ENCODE measurements at places on chromosomes 2 and 18.

DNA sequence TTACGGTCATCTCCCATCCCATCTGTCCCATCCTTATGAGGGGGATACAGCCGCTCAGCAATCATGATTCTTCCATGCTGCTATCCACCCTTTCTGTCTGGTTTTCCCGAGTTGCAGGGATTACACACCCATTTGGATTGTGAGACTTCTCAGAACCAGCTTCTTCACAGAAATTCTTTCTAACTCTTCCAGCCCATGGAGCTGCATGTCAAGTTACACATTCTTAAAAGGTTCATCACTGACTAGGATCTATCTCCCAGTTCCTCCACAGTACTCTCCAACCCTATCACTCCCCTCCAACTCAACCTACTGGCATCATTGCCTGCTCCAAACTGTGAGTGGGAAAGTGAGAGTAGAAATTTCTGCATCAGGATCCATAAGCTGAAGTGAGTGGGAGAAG lies 558.2 kb upstream of the TNP1 start:
- DNase-seq = no peak

DNA sequence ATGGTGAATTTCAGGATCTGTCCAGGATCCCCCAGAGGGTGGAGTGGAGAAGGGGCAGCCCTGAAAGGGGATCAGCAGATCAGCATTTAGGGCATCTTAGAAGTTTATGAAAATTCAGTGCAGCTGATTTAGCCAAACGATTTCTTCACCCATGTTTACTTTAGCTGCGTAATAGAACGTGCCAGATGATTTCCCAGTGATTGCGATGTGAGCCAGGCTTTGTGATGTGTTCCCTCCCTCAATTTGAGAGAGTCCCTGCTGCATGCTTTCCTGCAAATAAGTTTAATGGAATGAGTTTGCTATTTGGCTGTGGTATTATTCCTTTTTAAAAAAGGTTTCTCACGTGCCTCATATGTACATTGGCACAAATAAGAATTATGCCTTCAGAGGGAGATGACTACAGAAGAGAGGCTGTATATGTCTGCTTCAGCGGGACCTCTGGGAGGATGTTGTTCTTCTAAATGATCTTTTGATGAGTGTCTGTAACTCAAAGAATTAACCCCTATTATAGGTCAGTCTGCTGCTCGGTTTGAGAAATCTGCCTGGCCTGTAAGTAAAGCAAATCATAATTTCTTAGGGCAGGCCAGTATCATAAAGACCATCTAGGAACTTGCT lies 111.9 kb downstream of the MRO start:
- DNase-seq = no peak

DNA sequence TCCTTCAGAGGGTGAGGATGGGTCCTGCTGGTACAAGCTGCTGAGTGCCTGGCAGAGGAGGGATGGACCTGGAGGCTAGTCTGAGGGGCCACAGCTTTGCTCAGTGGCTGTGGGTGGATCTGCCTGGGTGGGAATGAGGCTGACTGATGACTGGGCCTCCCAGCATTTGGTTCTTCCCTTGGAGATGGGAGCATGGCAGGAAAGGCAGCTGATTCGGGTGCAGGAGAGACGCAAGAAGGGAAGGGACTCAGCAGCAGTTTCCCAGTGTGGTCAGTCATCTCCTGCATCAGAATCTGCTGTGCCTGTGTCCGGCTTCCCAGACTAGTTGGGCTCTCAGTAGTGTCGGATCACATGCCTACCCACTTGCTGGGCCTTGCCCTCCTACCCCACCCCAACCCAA lies 7.3 kb downstream of the WIPF1 start:
- DNase-seq = no peak

GRCh38 chr18:36274083-36274715 lies 23.3 kb upstream of the FHOD3 start:
- DNase-seq = no peak

DNA sequence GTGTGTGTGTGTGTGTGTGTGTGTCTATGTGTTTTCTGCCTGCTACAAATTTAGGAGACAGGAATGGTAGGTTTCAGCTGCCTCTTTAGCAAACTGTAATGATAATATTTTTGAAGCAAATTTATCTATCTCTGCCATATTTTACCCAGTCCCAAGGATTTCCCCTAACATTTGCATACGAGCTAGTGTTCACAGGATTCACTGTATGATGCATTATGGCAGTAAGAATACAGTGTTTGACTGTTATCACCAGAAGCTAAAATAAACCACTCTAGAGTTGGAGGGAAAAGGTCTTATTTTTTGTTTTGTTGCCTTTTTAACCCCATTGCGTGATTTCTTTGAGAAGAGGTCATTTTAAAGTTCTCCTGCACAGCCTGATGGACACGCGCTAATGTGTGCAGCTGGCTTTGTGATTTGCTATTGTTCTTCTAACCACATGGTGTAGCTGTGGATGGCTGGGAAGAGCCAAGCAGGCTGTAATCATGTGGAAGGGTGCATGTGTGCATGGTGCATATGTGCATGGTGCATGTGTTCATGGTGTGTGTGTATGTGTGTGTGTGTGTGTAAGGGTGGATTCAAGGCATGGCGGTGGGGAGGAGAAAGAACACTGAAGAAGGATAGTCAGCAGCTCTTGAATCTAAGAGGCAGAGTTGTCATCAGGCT lies 62.4 kb downstream of the PLB1 start:
- no peak for DNase-seq

DNA sequence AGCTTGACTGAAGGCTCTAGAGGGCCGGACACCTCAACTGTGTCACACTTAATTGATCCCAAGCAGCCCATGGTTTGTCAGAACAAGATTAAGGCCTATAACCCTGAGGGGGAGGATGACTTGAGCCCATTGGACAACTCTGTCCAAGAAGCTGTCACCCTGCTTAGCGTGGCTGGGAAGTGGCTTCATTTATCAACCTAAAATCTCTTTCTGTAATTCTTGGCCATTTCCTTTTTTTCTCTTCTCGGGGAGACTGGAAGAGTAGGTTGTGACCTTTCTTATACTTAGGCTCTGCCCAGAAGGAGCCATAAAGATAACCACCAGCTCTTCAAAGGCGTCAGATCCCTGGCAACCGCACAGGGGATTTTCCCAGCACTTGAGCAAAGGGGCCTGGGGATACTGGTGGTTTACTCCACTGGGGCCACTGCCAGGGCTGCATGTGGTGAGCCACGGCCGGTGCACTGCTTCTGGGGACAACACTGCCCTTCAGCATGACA lies 265.5 kb downstream of the CYRIA start:
- DNase-seq = no peak

DNA sequence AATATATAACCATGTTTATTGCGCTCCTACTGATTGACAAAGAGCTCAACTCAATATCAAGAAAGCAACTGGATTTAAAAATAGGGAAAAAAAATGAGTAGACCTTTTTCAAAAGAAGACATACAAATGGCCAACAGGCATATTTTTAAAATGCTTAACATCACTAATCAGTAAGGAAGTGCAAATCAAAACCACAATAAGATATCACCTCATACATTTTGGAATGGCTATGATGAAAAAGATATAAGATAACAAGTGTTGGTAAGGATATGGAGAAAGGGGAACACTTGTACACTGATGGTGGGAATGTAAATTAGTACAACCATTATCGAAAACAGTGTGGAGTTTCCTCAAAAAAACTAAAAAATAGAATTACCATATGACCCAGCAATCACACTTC lies 5.6 kb upstream of the GALNT5 start:
- DNase-seq = no peak

GRCh38 chr2:100779908-100780202 lies 40.1 kb upstream of the NPAS2 start:
- no peak for DNase-seq

DNA sequence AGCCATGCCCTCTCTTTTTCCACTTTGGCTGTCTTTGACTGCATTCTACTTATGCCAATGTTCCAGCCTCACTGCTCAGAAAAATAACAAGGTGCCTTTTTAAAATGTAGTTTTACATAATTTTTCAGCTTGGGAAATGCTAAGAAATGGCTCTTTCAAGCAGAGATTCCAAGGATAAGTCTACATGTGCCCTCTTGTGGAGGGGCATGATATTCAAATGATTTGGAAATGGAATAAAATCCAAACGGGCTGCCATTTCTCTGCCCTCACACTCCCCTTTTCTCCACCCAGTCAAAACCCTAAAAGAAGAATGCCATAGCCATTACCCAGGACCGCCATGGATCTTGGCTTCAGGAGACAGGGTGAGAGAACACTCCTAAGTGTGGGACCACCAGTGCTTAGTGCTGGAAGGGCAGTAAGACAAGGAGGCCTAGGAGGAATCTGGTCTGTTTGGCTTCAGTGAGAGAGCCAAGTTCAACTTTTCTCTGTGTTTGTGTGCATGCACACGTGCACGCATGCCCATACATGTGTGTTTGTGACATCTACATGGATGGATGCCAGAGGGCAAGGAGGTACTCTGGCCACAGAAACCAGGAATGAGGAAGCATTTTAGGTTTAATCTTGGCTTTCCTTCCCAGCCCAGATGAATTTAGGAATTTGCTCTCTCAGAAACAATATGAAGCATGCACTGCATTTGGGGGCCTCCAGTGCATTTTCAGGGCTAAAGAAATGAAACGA lies 174.0 kb upstream of the SLC14A2 start:
- DNase-seq = no peak

GRCh38 chr2:27099334-27099955 lies 12.9 kb downstream of the KHK start:
- DNase-seq = no peak

DNA sequence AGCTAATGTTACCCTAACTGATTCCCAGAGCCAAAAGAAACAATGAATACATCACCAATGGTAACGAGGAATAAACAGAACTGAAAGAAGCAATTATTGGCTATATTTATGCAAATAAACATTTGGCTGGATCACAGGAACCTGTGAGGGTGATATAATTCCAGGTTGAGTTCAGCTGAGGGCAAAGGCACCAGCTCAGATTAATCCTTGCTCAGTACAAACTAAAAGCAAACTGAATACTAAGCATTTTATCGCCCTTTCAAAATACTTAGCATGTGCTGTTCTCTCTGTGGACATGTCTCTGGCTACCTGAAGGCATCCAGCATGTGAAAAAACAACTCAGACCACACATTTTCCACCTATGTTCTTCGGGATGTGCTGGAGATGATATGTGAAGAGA lies 791.7 kb downstream of the METTL4 start:
- no peak for DNase-seq

DNA sequence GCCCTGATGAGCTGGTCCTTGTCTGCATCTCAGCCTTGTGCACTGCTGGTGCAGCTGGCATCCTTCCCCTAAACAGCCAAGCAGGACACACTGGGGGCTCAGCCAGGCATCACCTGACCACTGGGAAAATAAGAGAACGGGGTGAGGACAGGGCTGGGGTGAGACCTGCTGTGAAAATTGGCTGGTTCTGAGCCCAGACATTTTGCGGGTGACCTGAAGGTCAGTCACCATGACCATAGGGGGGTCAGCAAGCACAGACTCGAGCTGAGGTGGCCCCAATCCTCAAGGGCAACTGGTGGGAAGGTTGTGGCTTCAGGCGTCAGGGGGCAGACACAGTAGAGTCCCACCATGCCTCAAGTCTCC lies 144.9 kb upstream of the TWIST2 start:
- no peak for DNase-seq

- no peak for DNase-seq
Observed at GRCh38 chr18:54240629-54241107, 16.2 kb upstream of the MBD2 start.

DNA sequence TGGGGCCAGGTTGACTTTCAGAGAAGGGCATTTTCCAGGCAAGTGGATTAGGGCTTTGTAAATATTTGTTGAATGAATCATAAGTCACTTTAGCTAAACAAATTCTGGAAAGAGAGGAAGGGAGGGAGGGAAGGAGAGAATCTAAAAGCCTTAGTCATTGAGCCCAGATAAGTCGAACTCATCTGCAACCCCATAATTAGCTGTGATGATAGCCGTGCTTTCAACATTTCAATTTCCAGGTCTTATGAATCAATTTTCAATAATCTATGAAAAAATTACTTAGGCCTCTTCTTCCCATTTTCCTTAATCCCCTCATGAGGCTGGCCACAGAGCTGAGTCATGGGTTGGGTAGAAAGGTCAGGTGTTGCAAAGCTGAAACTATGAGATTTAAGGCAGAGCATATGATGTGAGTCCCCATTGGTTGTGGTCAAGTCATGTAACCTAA lies 111.9 kb upstream of the MAPRE2 start:
- DNase-seq = no peak

GRCh38 chr2:236852977-236853374 lies 232.7 kb upstream of the COPS8 start:
- DNase-seq = no peak

- no peak for DNase-seq
Observed at GRCh38 chr18:74534981-74535649, 815 bp downstream of the CNDP1 start.

GRCh38 chr2:65622951-65623535 lies 190.6 kb upstream of the SPRED2 start:
- no peak for DNase-seq

- DNase-seq = no peak
Observed at GRCh38 chr2:12320027-12320734, 396.6 kb upstream of the TRIB2 start.

GRCh38 chr2:200216310-200216709 lies 90.2 kb upstream of the SPATS2L start:
- no peak for DNase-seq

DNA sequence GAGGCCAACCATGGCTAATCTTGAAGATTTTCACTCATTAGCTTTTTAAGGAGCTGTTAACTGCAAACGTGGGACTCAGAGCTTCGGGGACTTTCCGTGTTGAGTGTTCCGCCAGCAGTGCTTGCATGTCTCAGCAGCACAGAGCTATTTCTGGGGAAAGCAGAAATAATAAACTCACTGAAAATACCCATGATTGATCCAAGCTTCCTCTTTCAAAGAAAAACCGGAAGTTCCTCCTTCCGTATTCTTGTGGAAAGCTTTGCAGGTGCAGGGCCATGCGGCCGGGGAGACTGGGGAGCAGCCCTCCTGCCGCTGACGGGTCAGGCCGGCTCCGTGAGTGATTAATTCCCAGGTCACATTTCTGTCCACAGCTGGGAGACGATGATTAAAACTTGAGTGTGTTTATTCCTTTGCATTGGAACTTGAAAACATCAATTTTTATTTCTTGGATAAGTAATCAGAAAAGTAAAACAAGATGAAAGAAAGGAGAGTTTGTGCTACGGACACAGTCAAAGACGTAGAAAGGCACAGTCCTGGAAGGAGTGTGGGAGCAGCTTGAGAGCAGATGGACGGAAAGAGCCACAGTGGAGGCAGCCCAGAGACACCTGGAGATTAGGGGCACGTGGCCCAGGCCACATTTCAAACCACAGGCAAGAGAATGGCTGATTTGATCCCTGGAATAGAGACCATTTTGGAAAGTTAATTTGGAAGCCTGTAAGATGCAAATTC lies 54.2 kb upstream of the CTDP1 start:
- DNase-seq = no peak

- DNase-seq = no peak
Observed at GRCh38 chr2:168480825-168481585, 24.9 kb downstream of the CERS6 start.

- DNase-seq = no peak
Observed at GRCh38 chr18:48133671-48134251, 203.3 kb upstream of the SMAD2 start.

- no peak for DNase-seq
Observed at GRCh38 chr2:29509397-29509796, 394.2 kb downstream of the CLIP4 start.

GRCh38 chr2:120318626-120319025 lies 27.3 kb upstream of the INHBB start:
- DNase-seq = no peak

- DNase-seq = peak; percentile 21
Observed at GRCh38 chr2:239326831-239327535, 73.8 kb downstream of the HDAC4 start.

GRCh38 chr2:69123182-69123581 lies 110.2 kb downstream of the ANTXR1 start:
- DNase-seq = no peak

GRCh38 chr2:88114889-88115288 lies 13.0 kb downstream of the FABP1 start:
- DNase-seq = no peak

- no peak for DNase-seq
Observed at GRCh38 chr2:172464400-172465129, 37.2 kb downstream of the ITGA6 start.
